WTC11 (cell line): ENCODE measurements at places on chromosomes 3 and 15.

DNA sequence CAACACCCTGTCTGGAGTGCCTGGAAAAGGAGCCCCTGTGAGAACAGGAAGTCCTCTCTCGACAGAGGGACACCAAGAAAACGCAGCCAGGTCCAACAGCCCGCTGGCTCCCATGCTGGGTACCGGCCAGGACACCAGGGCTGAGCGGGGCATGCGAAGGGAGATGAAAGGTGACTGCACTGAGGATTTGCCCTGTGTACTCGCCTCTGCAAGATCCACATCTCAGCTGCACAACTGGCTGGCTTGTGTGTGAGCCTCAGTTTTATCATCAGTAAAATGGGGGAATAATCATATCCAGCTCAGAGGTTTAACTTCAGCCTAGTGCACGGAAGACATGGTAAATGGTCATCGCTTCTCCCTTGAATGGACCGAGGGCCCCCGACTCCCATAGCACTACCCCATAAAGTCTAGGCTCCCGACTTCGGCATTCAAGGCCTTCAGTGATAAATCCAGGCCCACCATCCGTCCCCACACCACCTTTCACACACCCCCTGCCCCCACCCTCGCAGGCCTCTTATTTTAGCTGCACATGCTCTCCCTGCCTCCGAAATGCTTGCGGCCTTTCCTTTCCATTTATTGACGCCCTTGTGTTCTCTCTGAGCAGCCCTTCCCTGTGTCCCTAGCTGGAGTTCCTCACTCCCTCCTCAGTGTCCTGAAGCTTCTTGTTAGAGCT, 15.8 kb downstream of the ISG20 start:
- H3K27ac ChIP-seq, result no peak overlapping the region; the same call in 1 of the 2 replicates
- H3K36me3 ChIP-seq, result no peaks in the 10 kb centered on the region
- DNase-seq, result no peak
- peaks cover 20% of the 10 kb centered on the region for H3K4me1 ChIP-seq

DNA sequence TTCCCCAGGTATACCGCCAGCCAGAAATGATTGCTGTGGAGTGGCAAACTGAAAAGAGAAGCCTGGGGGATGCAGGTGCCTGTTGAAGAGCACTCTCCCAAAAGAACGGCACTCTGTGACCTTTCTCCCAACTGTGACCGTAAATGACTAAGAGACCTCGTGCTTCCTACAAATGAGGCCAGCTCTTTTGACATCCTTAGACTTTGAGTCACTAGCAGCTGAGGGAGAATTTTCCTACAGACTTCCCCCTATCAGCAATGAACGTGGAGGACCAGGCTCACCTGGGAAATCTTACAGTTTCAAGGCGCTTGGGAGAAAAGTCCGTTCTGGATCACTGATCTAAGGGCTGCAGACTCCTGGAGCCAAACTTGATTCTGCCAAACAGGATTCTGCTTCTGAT, 8.6 kb downstream of the AQP9 start:
- no peak overlapping the region for H3K4me3 ChIP-seq
- no peak overlapping the region for H3K27ac ChIP-seq
- no peaks in the 10 kb centered on the region for H3K4me1 ChIP-seq
- DNase-seq, result no peak

DNA sequence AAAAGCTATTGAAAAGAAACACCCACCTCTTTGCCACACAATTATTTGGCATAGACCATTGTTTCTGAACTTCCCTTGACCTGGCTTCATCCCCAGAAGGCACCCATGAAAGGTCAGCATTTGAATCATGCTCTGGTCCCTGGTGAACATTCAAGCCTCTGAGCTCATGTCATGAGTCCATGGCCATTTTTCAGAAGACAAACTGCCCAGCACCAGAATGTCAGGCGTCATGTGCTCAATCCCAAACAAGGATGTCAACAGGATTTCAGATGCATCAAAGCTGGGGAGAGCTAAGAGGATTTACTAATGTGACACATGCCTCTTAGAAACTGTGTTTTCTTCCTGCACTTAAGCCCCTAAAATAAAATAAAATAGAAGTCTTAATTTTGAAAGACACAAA, 41.3 kb downstream of the TMED3 start:
- no peaks in the 10 kb centered on the region for H3K27me3 ChIP-seq
- no peak for DNase-seq
- no peak overlapping the region for H3K4me3 ChIP-seq
- no peaks in the 10 kb centered on the region for H3K36me3 ChIP-seq
- H3K27ac ChIP-seq, result no peak overlapping the region

DNA sequence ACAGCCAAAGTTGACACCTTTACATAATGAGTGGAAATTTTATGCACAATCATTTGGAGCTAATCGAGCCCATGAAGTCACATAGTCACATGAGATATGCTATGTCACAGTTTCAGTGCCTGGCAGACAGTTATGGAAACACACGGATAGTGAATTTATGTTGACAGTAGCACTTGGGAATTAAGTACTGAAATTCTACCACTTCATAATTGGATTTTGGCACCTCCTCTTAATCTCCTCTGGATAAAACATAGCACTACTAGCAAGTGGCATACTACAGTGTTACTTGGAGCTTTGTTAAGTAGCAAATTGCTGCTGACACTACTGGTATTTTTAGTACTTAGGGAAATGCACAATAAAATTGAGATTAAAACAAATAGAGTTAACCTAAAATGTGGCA, 1679.4 kb downstream of the OTOL1 start:
- H3K4me3 ChIP-seq, result no peak overlapping the region
- H3K4me1 ChIP-seq, result 0 out of 2 replicates have a peak, but pooled peaks cover 2% of the 10 kb centered on the region
- no peaks in the 10 kb centered on the region for H3K27me3 ChIP-seq
- no peak for DNase-seq
- H3K27ac ChIP-seq, result no peak overlapping the region; the same call in 1 of the 2 replicates

- DNase-seq, result no peak
- no peak overlapping the region for H3K4me3 ChIP-seq
- H3K27ac ChIP-seq, result no peak overlapping the region
- no peaks in the 10 kb centered on the region for H3K27me3 ChIP-seq
- H3K36me3 ChIP-seq, result peaks cover 8% of the 10 kb centered on the region; the same call in 1 of the 2 replicates
Observed at GRCh38 chr3:31880020-31880419, 101.0 kb downstream of the OSBPL10 start.

DNA sequence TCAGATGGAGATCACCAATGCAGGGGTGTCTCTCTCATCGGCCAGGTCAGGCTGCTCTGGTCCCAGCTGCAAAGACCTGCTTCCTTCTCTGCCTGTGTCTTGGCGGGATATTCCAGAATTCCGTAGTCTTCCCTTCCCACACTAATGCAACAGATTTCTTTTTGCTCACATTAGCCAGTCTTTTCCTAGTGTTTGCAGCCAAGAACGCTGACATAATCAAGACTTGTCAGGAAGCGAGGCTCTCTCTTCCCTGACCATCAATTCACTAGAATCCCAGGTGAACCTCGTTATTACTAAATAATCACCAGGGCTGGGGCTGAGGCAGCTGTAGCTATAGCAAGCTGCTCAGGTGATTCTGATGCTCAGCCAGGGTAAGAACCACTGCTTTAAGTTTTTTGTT, 43.2 kb upstream of the ACKR4 start:
- no peak overlapping the region for H3K27ac ChIP-seq
- H3K27me3 ChIP-seq, result no peaks in the 10 kb centered on the region
- DNase-seq, result no peak
- H3K4me3 ChIP-seq, result no peak overlapping the region
- peaks cover 23% of the 10 kb centered on the region for H3K4me1 ChIP-seq

- peaks cover 3% of the 10 kb centered on the region; the same call in 1 of the 2 replicates for H3K4me1 ChIP-seq
- no peak overlapping the region for H3K27ac ChIP-seq
- no peak overlapping the region for H3K4me3 ChIP-seq
- H3K36me3 ChIP-seq, result no peaks in the 10 kb centered on the region
- DNase-seq, result no peak
- H3K27me3 ChIP-seq, result no peaks in the 10 kb centered on the region
Observed at GRCh38 chr15:25874379-25874778, 11.3 kb upstream of the ATP10A start.

DNA sequence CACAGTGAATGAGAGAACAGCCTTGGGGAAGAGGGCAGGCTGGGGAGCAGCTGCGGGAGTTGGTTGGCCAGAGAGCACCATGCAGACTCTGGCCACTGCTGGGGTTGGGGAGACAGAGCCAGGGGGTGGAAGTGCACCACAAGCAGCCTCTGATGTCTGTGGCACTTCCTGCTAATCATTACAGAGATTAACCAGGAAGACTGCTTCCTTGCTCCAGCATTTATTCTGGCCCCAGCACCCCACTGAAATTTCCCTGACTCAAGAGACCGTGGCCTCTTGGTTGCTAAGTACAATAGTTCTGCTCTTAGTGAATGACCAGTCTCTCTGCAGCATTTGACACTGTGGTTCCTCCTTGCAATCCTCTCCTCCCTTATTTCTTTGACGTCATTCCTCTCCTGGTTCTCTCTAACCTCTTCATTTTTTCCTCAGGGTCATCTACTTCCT, 266.2 kb upstream of the ROPN1 start:
- no peaks in the 10 kb centered on the region for H3K36me3 ChIP-seq
- no peak overlapping the region for H3K4me3 ChIP-seq
- no peaks in the 10 kb centered on the region for H3K27me3 ChIP-seq

GRCh38 chr15:47356297-47356696, 361.0 kb upstream of the SEMA6D start:
- H3K4me3 ChIP-seq, result no peak overlapping the region
- no peak overlapping the region for H3K27ac ChIP-seq
- H3K27me3 ChIP-seq, result no peaks in the 10 kb centered on the region
- DNase-seq, result no peak

DNA sequence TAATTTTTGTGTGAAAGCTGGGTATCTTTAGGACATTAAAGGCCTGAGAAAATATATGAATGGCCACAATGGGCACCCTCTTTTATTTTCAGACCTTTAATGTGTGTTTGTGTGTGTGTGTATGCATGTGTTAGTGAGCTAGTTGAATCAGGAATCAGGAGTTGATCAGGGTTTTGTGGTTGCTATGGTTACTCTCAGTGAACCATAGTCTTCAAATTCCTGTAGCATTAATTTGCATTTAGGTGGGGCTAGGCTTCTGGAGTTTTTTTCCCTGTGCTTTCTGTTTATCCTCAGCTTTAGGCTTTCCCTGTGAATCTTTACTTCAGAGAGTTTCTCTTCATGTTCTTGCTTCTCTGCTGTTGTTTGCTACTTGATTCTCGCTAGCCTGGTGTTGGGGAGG, 122.0 kb upstream of the ONECUT1 start:
- DNase-seq, result no peak
- H3K27ac ChIP-seq, result peak overlapping the region; percentile 34; the same call in 1 of the 2 replicates
- H3K36me3 ChIP-seq, result no peaks in the 10 kb centered on the region
- H3K4me1 ChIP-seq, result peaks cover 14% of the 10 kb centered on the region

DNA sequence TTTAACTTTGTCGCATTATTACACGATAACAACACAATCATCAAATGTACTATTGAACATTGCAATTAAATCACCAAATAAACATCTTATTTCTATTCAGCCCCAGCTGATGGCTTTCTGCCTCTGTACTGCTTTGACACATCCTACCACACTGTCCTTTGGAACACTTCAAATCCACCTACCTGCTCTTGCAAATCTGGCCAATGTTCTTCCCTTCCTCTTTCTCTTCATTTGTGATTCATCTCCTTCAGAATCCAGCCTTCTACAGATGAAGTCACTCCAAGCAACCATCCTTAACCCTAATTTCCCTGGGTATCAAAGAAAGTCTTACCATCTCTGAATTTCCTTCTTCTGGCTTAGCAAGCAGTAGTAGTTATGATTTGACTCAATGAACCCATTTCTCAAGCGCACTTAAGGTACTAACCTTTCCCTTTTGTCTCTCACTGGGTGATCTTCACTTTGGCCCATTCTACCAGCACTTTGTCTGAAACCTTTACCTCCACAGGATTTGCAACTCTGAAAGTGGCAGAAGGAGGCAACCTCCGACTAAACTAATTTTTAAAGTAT, 502.9 kb downstream of the FOXP1 start:
- H3K4me1 ChIP-seq, result peaks cover 28% of the 10 kb centered on the region
- H3K27me3 ChIP-seq, result no peaks in the 10 kb centered on the region
- no peak overlapping the region for H3K4me3 ChIP-seq
- H3K27ac ChIP-seq, result no peak overlapping the region

DNA sequence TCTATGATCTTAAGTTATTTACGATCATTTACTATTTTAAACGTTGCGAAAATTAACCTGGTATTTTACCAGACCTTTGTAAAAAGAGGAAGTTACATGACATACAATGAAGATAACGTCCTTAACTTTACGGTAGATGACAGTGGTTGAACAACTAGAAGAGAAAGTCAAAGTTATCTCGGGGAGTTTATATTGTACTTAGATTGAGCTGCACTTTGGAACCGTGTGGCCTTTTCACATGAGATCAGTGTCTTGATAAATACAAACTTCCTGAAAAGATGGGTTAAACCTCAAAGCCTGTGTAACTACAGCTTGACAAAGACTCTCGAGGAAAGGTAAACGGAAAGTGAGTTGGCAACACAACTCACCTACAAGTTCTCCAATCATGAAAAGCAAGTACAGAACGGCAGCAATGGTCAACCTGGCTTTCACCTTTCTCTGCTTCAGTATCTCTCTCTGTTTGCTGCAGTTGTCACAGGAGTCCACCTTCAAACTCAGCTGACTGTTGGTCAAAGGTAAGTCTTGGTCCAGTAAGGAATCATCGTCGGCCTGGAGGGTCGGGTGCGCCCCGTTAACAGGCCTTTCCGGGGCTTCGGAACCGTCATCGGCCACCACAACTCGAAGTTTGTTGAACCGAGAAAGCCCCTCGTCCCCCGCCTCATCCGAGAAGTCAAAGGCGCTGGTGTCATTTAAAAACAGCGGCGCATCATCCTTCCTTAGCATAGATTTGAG, 793 bp downstream of the SLC30A4 start:
- no peaks in the 10 kb centered on the region for H3K36me3 ChIP-seq
- peaks cover 9% of the 10 kb centered on the region for H3K4me1 ChIP-seq
- H3K27me3 ChIP-seq, result peaks cover 95% of the 10 kb centered on the region

GRCh38 chr15:98144388-98144787, 183.9 kb downstream of the ARRDC4 start:
- peaks cover 24% of the 10 kb centered on the region for H3K4me1 ChIP-seq
- no peaks in the 10 kb centered on the region; the same call in 1 of the 2 replicates for H3K27me3 ChIP-seq
- no peaks in the 10 kb centered on the region for H3K36me3 ChIP-seq
- H3K4me3 ChIP-seq, result no peak overlapping the region

DNA sequence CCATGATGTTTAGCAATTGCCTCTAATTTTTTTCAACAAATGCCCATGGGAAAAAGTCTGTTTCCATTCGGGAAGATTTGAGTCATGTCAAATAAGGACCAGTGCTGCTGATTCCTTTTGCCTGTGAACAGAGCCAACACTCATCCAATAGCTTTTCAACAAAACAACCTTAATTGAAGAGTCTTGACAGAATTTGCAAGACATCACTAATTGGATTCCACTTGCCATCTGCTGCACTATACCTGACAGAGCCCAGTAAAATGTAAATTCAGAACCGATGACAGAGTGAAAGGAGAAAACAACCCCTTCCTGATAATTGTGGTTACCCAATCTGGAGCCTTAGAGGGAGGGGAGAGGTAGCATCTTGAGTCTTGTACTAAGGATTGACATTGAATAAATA, 426.7 kb downstream of the AGBL1 start:
- H3K36me3 ChIP-seq, result no peaks in the 10 kb centered on the region
- H3K4me1 ChIP-seq, result peaks cover 18% of the 10 kb centered on the region
- H3K4me3 ChIP-seq, result no peak overlapping the region
- H3K27ac ChIP-seq, result no peak overlapping the region

DNA sequence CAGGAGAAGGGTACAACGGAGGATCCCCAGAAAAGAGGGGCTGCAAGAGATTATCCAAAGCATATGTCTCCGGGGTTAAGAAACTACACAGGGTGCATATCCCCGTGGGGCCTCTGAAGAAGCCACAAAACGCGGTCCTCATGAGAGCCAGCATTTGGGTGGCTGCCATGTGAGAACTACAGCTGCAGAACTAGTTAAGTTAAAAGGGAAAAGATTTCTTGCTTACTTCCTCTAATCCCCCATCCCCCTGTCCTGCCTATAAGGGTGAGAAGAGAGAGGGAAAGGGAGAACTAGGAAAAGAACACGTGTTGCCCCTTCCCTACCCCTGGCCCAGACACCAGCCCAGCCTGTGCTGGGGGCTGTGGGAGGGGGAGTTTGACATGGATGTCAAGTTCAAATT, 70.4 kb upstream of the PCSK6 start:
- H3K27me3 ChIP-seq, result no peaks in the 10 kb centered on the region; the same call in 1 of the 2 replicates
- H3K27ac ChIP-seq, result no peak overlapping the region
- H3K4me1 ChIP-seq, result no peaks in the 10 kb centered on the region
- H3K36me3 ChIP-seq, result no peaks in the 10 kb centered on the region
- no peak overlapping the region for H3K4me3 ChIP-seq
